ENCODE measurements at places on chromosomes 4 and X.

DNA sequence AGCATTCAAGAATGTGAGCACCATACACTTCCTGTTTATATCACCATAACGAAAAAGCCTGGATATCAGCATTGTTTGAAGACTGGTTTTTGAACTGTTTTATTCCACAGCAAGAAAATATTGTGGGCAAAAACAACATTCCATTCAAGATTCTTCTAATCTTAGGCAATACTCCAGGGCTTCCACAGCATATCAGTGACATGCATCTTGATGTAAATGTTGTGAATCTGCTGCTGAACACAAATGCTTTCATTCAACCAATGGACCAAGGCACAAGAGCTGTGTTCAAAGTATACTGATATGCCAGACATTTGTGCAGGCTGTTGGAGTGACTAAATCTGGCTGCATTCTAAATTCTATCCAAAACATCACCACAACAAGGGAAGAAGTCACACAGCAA is 260.1 kb upstream of the ETNPPL start:
- no peak for DNase-seq

DNA sequence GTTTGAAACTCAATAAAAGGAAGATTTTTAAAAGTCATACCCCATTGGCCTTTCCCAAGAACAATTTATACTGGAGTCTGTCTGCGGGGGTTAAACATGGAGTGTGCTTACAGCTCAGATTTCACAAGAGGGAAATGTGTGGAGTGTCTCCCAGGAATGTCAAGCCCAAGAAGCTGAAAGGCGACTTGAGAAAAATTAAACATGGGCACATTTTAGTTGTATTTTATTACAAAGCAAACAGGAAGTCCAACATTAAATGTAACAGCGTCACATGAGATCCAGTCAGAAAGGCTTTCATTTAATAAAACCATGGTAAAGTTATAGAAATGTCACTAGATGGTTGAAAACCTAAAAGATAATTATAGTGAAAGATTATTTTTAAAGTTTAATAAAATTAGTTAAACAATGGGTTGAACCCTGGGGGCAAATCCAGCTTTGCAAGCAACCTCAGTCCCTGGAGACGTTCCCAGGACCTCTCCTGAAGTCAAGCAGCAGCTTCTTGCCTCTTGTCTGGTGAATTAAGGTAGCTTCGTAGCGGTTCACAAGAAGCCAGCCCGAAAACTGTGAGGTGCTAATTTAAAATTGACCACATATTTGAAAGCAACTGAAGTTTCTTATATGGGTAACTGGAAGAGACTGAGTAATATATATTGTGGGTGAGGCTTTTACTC is 168.4 kb upstream of the EDNRA start:
- no peak for DNase-seq

DNA sequence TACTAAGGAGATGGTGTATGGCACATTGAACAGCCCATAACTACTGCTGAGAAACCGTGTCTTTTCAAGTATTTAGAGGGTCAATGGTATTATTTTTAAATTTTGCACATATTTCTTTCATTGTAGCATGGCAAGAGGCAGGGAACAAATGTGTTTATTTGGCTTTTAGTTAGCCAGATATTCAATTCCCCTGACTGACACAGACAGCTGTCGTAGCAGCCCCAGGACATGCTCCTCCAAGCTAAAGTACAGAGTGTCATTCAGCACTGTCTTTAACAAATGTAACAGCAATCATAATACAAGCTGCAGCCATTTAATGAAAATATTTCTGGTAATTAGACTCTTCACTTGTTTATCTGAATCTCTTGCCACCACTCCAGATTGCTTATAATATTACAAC is 687.1 kb downstream of the KLHL13 start:
- DNase-seq = no peak

DNA sequence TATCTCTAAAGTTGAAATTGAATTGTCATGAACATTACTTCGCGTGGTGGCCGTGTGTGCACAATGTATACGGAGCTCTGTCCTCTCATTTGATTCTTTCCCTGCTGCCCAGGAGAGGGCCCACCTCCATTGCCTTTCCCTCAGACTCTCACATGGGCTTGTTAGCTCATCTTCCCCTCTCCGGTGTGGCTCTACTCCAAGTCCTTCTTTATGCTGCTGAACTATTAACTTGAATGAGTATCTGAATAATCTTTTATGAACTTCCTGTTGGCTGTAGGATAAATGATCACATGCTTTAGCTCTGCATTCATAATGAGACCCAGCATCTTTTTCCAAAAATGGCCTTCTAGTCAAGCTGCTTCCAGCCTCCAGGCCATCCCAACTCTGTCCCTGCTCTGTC is 68.8 kb upstream of the CLNK start:
- no peak for DNase-seq

GRCh38 chrX:11893933-11894710 is 136.1 kb downstream of the MSL3 start:
- DNase-seq = no peak

- DNase-seq = no peak
These were observed 64.7 kb upstream of the EXOC1L start for GRCh38 chr4:55754754-55755350.

GRCh38 chr4:52910115-52910514 is 48.0 kb downstream of the RASL11B start:
- no peak for DNase-seq

GRCh38 chr4:78293821-78294301 is 236.7 kb downstream of the FRAS1 start:
- no peak for DNase-seq

DNA sequence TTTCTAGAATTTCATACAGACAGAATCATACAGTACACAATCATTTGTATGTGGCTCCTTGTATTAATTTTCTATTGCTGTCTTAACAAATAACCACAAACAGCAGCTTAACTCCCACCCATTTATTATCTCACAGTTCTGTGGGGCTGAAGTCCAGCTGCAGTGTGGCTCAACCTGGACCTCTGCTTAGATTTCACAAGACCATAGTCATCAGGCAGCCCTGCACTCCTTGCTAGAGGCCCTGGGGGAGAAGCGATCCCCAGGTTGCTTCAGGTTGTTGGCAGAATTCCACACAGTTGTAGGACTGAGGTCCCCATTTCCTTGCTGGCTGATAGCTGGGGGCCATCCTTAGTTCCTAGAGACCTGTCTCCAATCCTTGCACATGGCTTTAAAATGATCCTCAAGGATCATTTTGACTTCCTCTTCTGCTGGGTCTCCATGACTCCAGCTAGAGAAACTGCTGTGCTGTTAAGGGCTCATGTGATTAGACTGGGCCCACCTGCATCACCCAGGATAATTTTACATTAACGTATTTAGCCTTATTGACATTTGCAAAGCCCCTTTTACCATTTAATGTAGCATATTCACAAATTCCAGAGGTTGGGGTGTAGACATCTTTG is 60.9 kb upstream of the SMAD1 start:
- DNase-seq = no peak

DNA sequence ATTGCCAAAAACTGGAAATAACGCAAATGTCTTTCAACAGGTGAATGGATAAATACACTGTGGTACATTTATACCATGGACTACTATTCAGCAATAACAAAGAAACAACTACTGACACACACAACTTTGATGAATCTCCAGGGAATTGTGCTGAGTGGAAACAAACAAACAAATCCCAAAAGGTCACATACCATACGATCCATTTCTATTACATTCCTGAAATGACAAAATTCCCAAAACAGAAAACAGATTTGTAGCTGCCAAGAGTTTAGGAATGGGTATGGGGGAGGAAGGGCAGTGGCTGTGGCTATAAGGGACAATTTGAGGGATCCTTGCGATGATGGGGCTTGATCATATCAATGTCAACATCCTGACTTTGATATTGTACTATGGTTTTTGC is 2.5 kb downstream of the ZNF182 start:
- DNase-seq = no peak

DNA sequence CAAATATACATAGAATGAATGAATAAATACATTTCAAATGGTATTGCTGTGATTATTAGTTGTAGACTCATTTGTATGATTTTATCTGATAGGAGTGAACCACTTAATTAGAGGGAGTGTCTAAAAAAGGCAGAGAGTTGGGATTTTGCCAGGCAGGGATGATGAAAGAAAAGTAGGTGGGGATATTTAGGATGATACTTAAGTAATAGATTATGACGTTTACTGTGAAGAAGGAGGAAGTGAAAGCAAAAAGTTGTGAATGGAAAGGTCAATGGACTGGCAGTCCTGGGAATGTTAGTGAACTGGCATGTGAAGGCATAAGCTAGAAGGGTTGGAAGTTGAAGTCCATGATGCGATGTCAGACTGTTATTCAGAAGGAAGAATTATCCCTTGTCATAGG is 917.1 kb downstream of the RAPGEF2 start:
- no peak for DNase-seq

DNA sequence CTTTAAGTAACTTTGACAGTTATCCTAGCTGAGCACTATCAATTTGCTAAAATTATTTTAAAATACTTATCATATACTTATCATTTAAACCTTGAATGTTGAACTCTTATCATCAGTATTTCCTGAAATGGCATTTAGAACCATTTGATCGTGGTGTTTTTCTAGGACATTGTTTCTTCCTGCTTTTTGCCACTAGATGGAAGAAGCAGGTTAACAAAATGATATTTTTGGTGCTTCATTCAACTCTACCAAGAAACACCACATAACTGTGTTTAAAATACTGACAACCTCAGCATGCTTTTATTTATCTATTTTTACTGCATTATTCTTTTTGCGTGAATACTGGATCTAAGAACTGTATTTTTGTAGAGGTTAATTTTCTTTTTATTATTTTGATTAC is 44.6 kb downstream of the C4orf33 start:
- DNase-seq = no peak

GRCh38 chr4:88439161-88439760 is 17.7 kb upstream of the HERC5 start:
- no peak for DNase-seq

DNA sequence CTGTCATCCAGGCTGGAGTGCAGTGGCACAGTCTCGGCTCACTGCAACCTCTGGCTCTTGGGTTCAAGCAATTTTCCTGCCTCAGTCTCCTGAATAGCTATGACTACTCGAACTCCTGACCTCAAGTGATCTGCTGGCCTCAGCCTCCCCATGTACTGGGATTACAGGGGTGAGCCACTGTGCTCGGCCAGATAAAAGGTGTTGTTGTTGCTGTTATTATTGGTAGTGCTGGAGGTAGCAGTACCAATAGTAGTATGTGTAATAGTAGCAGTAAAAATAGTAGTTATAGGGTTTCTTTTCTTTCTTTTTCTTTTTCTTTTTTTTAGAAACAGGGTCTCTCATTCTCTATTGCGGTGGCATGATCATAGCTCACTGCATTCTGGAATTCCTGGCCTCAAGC is 592.1 kb downstream of the ARAP2 start:
- no peak for DNase-seq

- no peak for DNase-seq
These were observed 29.6 kb upstream of the RPL34 start for GRCh38 chr4:108590776-108591175.

GRCh38 chr4:141077611-141078225 is 55.6 kb downstream of the RNF150 start:
- DNase-seq = no peak

GRCh38 chr4:11765849-11766453 is 337.3 kb upstream of the HS3ST1 start:
- no peak for DNase-seq

- DNase-seq = no peak
These were observed 42.9 kb downstream of the ATXN3L start for GRCh38 chrX:13276991-13277390.

DNA sequence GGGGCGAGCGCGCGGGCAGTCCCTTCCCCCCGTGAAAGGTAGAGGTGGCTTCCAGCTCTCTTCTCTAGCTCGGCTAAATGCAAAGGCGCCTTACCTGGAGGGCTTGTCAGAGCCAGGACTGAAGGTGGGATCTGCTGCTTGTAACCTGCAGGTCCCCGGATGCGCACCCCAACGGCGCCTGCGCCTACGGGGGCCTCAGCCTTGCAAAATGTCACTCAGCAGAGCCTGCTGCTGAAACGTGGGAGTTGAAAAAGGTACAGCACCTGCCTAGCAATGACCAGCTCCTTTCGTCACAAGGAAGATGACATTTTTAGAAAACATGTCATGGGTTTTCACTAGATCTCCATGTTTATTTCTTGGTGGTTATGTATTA is 583 bp downstream of the ABHD18 start:
- peak; percentile 8 for DNase-seq

DNA sequence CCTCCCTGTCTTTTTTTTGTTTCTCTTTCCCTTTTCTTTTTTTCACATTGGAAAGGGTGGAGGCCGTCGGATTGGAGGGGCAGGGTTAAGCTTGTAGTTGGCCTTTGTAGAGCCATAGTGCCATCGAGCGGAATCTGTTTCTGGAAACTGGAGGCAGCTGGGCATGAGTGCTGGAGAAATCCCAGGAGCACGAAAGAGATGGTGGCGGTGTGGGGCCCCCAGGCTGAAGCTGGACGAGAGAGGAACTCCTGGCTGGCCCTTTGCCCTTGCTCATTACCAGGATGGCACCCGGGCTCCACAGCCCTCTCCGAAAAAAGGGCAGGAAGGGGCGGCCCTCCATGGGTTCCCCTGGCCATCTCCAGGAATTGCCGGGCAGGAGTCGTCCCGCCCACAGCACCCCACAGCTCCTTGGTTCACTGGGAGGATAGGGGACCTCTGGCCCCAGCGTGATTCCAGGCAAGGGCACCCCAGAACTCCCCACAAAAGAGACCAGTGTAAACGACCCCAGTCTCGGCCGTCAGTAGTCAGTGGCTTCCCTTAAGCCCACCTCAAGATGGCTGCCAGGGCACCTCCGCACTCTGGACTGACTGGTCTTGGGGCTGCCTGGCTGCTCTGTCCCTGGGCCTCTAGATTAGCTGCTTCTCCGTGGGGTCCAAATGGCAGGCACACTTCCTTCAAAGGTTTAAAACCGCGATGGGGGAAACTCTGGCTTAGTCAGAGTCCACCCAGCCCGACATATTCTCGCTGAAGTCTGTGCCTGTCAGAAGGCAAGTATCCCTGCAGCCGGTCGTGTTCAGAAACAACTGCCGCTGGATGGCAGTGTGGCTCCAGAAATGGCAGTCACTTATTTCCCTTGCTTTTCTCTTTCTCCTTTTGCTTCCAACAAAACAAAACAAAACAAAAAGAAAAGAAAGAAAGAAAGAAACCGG is 74.1 kb downstream of the NBDY start:
- DNase-seq = no peak

DNA sequence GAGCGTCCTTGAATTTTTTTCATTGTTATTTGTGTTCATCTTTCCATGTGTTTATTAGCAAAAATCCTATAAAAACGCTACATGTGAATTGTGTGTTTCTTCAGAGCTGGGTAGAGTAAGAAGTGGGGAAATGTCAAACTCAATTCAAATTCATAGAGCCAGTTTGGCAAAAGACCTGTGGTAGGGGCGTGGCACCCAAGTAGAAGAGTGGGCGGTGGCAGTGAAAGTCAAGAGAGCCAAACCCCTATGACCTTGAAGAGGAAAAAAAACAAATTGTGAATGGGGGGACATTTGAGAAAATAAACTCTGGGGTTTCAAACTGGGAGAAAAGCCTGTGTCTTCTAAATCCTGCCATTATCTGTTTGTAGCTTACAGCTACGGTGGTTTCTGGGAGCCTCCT is 4.4 kb upstream of the FOXO4 start:
- no peak for DNase-seq
